ENCODE measurements at places on chromosomes 4 and X.

GRCh38 chrX:45143455-45143854, 57.2 kb downstream of the DIPK2B start:
- no peak for DNase-seq

- no peak for DNase-seq
Observed at GRCh38 chr4:11480683-11481082, 52.0 kb upstream of the HS3ST1 start.

GRCh38 chrX:153703036-153703370, 15.3 kb downstream of the SLC6A8 start:
- DNase-seq = no peak

DNA sequence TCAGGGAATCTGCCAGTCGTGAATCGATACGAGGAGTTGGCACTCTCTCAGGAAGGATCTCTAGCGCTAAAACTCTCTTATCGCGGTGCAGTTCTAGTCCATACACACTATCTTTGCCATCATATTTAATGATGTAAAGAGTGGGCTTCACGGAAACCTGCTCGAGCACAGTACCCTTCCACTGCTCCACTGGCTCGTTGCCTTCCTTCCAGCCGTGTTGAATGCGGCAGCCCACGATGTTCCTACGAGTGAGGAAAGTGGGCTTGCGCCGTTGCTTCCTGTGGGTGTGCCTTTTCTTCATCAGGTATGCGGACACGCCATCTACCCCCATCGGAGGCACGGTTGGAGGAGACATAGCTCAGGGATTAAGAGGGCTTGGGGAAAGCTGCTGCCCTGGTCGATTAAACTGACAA, 661 bp downstream of the SPIN4 start:
- peak; percentile 7 for DNase-seq

GRCh38 chrX:54640736-54641135, 110.7 kb downstream of the GNL3L start:
- no peak for DNase-seq

DNA sequence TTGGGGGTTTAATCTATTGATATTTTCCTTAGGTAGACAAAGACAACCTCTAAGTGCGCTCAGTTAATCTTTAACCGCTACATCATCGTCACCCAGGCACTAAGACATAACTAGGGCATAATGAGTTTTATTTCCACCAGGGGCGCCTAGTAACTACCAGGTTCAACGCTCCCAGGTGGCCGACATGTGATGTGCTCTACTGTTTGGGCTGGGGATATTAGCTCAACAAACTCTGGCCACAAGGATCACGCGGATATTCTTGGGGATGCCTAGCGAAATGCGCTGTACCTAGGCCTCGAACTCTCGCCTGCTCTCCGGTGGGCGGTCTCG, 915 bp upstream of the RAB33B start:
- DNase-seq = no peak

DNA sequence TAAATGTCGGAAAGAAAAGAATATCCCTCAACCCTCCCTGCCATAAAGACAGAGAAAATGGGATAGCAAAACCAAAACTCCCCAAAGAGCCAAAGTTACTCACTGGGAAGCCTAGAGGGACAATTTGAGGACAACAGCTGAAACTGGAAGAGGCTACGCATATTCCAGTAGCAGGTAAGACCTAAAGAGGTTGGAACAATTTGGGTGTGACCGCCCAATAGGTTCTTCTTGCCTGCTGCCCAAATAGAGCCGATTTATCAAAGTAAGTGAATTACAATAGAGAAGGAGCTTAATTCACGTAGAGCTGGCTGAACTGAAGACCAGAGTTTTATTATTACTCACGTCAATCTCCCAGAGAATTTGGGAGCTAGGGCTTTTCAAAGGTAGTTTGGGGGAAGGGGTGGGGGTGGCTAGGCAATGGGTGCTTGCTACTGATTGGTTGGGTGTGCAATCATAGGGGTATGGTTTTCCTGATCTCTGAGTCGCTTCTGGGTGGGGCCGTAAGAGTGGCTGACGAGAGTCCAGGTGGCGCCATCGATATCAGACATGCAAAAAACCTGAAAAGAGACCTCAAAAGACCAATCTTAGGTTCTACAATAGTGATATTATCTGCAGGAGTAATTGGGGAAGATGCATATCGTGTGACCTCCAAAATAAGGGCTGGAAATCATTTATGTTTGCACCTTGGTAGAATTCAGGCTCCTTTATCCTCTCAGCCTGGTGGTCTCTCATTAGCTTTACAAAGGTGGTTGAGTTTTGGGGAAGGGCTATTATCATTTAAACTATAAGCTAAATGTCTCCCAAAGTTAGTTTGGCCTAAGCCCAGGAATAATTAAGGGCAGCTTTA, 39.0 kb upstream of the SLC7A3 start:
- DNase-seq = no peak

DNA sequence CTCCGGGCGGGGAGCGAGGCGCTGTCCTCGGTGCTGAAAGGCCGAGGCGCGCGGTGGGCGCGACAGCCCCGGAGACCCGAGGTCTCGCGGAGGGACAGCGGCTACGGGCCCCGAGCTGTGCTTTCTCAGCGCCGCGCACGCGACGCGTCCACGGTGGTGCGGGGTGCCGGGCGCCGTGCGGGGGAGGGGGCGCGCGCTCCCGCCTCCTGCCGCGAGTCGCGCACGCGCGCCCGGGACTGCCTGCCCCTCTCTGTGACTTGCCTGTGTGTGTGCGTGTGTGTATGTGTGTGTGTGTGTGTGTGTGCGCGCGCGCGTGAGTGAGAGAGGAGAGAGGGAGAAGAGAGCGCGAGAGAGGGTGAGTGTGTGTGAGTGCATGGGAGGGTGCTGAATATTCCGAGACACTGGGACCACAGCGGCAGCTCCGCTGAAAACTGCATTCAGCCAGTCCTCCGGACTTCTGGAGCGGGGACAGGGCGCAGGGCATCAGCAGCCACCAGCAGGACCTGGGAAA, at the start of gene GRIA2:
GRIA2 (plus strand) TSS at position 358 of the 511 bp plus-strand sequence. CDS start 315 bp downstream, outside the sequence.
- DNase-seq = peak; percentile 65

GRCh38 chr4:186400676-186401075, 134.7 kb downstream of the F11 start:
- DNase-seq = peak; percentile 4

DNA sequence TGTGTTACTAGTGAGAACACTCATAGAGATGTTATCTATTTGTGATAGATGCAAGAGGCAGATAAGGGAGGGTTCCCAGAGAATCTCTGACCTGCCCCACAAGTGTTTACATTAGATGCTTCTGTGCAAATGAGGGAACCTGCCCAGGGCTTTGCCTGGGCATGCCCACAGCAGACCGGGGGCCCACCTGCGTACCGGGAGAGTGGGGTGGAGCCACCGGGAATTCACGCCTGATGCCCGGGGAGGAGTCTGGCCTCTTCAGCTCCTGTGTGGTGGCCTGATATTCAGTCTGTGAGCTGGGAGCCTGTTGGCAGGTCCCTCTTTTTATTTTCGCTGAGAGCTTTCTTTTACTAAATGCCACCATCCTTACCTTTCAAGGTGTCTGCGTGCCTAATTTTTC, 155.7 kb downstream of the SNCA start:
- DNase-seq = no peak

DNA sequence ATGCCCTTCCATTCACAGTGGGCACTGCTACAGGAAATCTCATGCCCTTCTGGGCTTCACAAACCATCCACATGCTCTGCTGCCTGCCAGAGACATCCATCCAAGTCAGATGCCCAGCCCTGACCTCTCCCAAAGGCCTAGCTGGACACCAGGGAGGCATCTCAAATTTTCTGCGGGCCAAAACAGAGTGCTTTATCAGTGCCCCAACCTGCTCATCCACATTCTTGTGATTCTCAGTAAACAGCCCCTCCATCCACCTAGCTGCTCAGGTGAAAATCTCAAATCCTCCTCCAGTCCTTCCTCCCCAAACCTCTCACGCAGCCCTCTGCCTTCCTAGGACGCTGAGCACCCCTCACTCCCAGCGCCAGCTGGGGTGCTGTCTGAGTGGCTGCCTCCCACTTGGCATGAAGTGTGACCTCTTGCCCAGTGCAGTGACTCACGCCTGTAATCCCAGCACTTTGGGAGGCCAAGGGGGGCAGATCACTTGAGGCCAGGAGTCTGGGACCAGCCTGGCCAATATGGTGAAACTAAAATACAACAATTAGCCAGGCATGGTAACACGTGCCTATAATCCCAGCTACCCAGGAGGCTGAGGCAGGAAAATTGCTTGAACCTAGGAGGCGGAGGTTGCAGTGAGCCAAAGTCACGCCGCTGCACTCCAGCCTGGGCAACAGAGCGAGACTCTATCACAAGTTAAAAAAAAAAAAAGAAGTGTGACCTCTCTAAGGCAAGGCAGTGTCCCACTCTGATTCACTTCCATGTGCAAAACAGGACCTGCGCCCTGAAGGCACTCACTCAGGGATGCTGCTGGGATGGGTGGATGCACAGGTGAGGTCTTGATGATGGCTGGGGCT, 1.7 kb upstream of the AFAP1 start:
- no peak for DNase-seq

- peak; percentile 52 for DNase-seq
Observed at GRCh38 chrX:14030174-14030530, 460 bp upstream of the GEMIN8 start.

DNA sequence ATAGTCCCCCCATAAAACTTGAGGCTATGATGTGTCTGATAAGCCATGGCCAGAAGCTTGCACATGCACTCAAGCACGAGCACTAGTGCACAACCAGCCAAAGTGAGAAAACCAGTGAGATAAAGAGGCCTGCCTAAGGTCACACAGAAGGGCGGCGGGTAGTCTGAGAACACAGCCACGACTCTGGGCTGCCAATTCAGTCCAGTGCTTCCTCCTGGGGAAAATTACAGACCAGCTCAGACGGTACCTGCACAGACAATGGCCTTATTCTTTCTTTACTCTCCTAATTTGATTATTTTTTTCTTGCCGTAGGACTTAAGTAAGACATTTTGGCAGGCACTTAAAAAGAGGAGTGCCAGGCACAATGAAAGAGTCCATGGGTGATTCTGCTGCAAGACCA, 533.2 kb upstream of the FAT1 start:
- DNase-seq = no peak

GRCh38 chr4:16351161-16351560, 124.9 kb upstream of the TAPT1 start:
- DNase-seq = no peak

DNA sequence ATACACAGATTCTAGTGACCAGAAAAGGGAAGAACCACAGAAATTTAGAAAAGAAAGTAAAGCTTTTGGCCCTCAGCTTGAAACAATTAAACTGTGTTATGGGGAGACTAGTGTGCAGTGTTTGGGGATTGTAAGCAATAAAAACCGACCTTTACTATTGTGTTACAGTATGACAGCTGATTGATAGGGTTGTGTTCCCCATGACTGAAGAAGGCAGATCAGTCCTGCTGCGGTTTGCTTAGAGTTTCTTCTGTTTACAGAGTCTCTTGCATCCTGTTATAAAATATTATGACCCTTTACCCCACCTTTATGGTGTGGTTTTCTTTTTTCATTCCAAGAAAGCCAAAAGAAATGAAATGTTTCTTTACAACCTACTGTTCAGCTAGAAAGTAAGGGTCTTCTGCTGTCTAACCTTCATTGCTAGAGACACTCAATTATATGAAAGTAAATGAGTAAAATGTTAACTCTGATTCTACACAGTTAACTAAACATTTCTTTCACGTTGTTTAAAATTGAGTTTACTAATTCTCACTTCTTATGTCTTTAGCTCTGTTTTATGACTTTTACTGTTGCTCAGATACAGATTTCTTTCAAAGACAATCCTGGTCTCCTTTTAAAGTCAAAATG, 18.1 kb downstream of the CHIC1 start:
- peak; percentile 0 for DNase-seq

DNA sequence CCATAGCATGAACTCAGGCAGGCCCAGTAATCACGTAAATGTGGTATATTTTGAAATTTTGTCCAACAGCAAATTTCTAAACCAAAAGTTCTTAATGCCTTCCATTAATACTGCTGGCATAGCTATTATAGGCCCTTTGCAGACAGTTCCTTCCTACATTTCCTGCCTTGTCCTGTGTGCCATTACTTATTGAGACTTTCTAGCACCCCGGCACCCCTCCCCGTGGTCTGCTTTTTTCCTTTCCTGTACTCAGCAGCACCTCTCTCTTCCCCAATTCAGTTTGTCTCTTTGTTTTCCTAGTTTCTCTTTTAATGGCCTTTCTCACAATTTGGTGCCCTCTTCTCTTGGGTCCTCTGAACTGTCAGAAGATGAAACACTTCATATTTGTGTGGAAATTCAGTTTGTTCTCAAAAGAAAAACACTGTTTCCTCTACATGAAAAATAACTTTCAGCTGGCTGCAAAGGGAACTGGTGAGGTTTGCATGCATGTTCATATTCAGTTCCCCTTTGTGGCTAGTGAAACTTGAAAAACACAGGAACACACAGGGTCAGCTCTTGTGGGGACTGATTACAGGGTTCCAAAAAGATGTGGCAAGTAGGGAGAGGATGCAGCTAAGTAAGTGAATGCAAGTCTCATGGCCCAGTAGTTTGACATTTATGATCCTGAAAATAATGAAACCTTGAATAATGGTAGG, 17.1 kb downstream of the GPR34 start:
- no peak for DNase-seq

- DNase-seq = peak; percentile 75
Observed at GRCh38 chrX:40996886-40997530, 88.2 kb upstream of the USP9X start.

GRCh38 chr4:72604324-72604723, 35.3 kb upstream of the ADAMTS3 start:
- peak; percentile 24 for DNase-seq

GRCh38 chr4:24973404-24973746, 57.4 kb downstream of the LGI2 start:
- DNase-seq = no peak

DNA sequence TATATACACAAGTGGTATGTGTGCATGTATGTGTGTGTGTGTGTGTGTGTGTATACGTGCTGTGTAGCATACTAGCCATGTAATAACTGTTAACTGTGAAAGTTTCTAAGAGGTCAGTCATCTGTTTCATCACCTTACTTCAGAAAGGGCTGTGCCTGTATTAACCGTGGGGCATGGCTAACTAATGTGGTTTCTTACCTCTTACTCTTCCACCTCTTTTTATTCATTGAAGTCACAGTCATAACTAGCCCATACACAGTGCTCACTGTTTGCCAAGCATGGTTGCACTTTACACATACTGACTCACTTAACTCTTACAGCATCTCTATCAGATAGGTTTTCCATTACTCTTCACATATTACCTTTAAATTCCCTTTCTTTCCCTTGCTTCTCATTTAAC, 23.7 kb upstream of the LRAT start:
- DNase-seq = no peak

DNA sequence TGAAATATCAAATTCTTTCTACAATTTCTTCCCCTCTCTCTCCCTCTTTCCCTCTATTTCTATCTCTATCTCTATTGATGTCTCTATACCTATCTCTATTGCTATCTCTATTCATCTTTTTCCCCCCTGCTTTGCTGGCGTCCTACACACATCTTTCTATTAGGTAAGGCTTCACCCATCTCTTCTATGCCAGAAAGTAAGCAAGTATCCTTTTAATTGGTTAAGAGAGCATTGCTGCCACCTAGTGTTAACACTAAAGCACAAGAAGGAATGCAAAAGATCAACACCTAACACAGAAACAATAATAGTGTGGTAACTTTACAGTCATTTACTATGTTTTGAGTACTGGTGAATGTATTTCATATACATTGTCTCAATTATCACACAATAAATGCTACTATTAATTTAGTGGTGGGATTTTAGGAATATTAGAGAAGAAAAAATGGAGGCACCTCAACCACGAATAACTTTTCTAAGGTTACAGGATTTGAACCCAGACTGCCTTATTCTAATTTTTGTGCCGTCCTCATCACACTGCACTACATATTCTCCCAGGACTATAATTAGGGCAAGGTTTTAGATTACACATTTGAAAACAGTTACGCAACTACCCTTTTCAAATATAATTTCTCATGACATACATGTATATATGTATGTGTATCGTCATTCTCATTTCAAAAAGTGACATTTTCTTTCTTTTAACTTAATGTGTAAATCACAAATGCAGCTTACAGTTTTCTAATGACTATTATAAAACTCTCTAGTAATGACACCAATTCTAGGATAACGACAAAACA, 3.7 kb upstream of the C4orf36 start:
- DNase-seq = peak; percentile 72
